Smooth muscle cell of trachea (primary cell): ENCODE measurements at places on chromosomes 12 and 14. TPM values are rescaled to one million over a fixed set of nuclear protein-coding genes. Genes with fewer than 3 reads are reported as not detected.

The DAZAP2 gene
- 98.9 and 122 TPM in 2 replicates for total RNA-seq

The RIMBP2 gene
- not detected in 2 replicates for total RNA-seq

The COX8C gene
- total RNA-seq = not detected in 2 replicates

The SLC16A7 gene
- total RNA-seq = 79.2 and 110 TPM in 2 replicates

The FLRT2 gene
- 6.4 and 15.5 TPM in 2 replicates for total RNA-seq

The MYBPC1 gene
- total RNA-seq = not detected in 2 replicates

The DDN gene
- total RNA-seq = 0.15 and 0.17 TPM in 2 replicates

The DLK1 gene
- total RNA-seq = under 0.01 TPM in 1 of 2 replicates, not detected in the other

The CLEC2A gene
- total RNA-seq = not detected in 2 replicates

The KLRF1 gene
- 0.15 TPM in 1 of 2 replicates, not detected in the other for total RNA-seq

The CLEC14A gene
- 2.2 and 15.9 TPM in 2 replicates for total RNA-seq

The DTX1 gene
- total RNA-seq = 0.83 TPM in 1 of 2 replicates, not detected in the other

The TBX5 gene
- 19.4 and 26.6 TPM in 2 replicates for total RNA-seq

The KLHDC1 gene
- total RNA-seq = 4.8 TPM in 2 replicates

The TMEM121 gene
- total RNA-seq = 6.3 and 13.2 TPM in 2 replicates

The HOXC10 gene
- total RNA-seq = not detected in 2 replicates

The VASH1 gene
- total RNA-seq = 3.1 and 6.3 TPM in 2 replicates

The DACT1 gene
- total RNA-seq = 6.4 and 14.6 TPM in 2 replicates

The CARMIL3 gene
- 0.15 and 0.33 TPM in 2 replicates for total RNA-seq

The PIWIL1 gene
- 0.17 TPM in 1 of 2 replicates, not detected in the other for total RNA-seq

The SLIRP gene
- 52.3 and 212 TPM in 2 replicates for total RNA-seq

The TOMM20L gene
- not detected in 2 replicates for total RNA-seq

The LRP1 gene
- 535 and 1,024 TPM in 2 replicates for total RNA-seq

The NDUFB1 gene
- total RNA-seq = 82.0 and 187 TPM in 2 replicates

The RPGRIP1 gene
- total RNA-seq = not detected in 2 replicates

The CBLN3 gene
- total RNA-seq = 4.1 and 11.4 TPM in 2 replicates

The SYNDIG1L gene
- under 0.01 and 0.15 TPM in 2 replicates for total RNA-seq

The ARHGDIB gene
- total RNA-seq = 0.83 and 4.7 TPM in 2 replicates

The SIX6 gene
- not detected in 2 replicates for total RNA-seq

The LRP6 gene
- total RNA-seq = 58.3 and 59.5 TPM in 2 replicates

The AVPR1A gene
- not detected in 2 replicates for total RNA-seq

The OTUB2 gene
- 1.7 and 2.8 TPM in 2 replicates for total RNA-seq

The KCNC2 gene
- total RNA-seq = not detected in 2 replicates

The VCPKMT gene
- 3.5 and 4.5 TPM in 2 replicates for total RNA-seq

The PSMC6 gene
- total RNA-seq = 75.4 and 144 TPM in 2 replicates

The MANSC4 gene
- not detected in 2 replicates for total RNA-seq

The LPCAT3 gene
- 15.1 and 17.9 TPM in 2 replicates for total RNA-seq

The ERP27 gene
- total RNA-seq = not detected in 2 replicates

The CD27 gene
- 0.17 TPM in 1 of 2 replicates, not detected in the other for total RNA-seq

The MAPK1IP1L gene
- total RNA-seq = 16.4 and 26.2 TPM in 2 replicates

The POTEM gene
- not detected in 2 replicates for total RNA-seq

The TAS2R50 gene
- 2.3 and 6.8 TPM in 2 replicates for total RNA-seq

The CAPZA3 gene
- total RNA-seq = not detected in 2 replicates

The OR6C3 gene
- not detected in 2 replicates for total RNA-seq

The LRRIQ1 gene
- total RNA-seq = 0.17 and 0.44 TPM in 2 replicates

The NOVA1 gene
- 7.9 and 20.8 TPM in 2 replicates for total RNA-seq

The PGAM5 gene
- total RNA-seq = 29.2 and 39.9 TPM in 2 replicates

The PLEKHG7 gene
- total RNA-seq = not detected in 2 replicates

The ASB2 gene
- total RNA-seq = 0.50 and 1.2 TPM in 2 replicates

The GLT8D2 gene
- 48.5 and 66.3 TPM in 2 replicates for total RNA-seq

The ZNF10 gene
- total RNA-seq = 12.1 and 14.4 TPM in 2 replicates

The VRTN gene
- total RNA-seq = not detected in 2 replicates

The MTRFR gene
- 7.8 and 13.8 TPM in 2 replicates for total RNA-seq
